ENCODE measurements at places on chromosomes 7 and 10. TPM values are rescaled to one million over a fixed set of nuclear protein-coding genes. Genes with fewer than 3 reads are reported as not detected.

AZGP1 gene
- not detected for total RNA-seq

AGK gene
- 48.5 TPM for total RNA-seq

CLDN3 gene
- not detected for total RNA-seq

RET gene
- total RNA-seq = 0.67 TPM

CAV1 gene
- 0.25 TPM for total RNA-seq

- H3K4me3 ChIP-seq = peak overlapping the region; percentile 98
- H3K27me3 ChIP-seq = no peaks in the 10 kb centered on the region
- peaks cover 6% of the 10 kb centered on the region for H3K36me3 ChIP-seq
- H3K4me1 ChIP-seq = peaks cover 87% of the 10 kb centered on the region
These were observed 1.5 kb upstream of the WDR37 start for GRCh38 chr10:1054684-1055083.

- no peaks in the 10 kb centered on the region for H3K4me1 ChIP-seq
- no peak for DNase-seq
- H3K36me3 ChIP-seq = no peaks in the 10 kb centered on the region
- H3K27me3 ChIP-seq = no peaks in the 10 kb centered on the region
These were observed 224.5 kb downstream of the LRMDA start for GRCh38 chr10:75655791-75656451.

DNA sequence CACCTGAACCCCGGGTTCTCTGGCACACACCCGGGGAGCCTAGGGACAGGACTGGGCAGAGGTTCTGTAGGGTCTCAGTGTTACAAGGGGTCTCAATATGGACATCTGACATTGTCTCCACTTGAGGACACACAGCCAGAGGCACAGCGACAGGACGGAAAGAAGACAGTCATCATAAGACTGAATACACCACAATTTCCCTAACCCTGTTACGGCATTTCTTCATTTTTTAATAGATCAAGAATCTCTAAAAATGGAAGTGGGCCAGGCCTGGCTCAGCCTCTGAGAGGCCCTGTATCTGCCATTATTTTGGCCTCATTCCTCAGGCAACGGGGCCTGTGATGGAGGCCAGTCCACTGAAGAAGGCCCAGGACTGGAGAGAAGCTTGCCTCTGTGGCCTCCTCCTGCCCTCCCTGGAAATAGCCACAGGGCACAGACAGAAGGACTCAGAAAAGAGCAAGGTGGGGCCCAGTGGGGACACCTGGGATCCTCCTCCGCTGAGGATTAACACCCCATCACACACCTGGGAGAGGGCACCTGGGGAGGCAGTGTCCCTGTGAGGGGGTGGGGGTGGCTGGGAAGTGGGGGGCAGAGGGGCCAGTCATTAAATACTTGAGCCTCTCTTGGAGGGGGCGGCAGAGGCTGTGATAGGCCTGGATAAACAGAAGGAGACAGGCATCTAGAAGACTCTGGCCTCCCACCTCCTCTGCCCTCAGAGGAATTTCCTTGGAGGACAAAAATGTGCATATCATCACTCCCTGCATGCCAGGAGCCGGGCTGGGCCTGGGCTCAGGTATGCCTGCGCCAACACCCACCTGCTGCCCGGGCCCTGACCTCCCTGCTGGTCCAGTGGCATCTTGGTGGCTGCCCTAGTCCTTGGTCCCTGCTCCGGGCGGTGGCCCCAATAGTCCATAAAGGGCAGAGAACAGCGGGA lies 8.0 kb downstream of the SPOCK2 start:
- H3K4me3 ChIP-seq = peak overlapping the region; percentile 74
- H3K27me3 ChIP-seq = no peaks in the 10 kb centered on the region
- peak overlapping the region; percentile 95 for H3K27ac ChIP-seq
- H3K36me3 ChIP-seq = peaks cover 20% of the 10 kb centered on the region
- H3K4me1 ChIP-seq = peaks cover 97% of the 10 kb centered on the region

DNA sequence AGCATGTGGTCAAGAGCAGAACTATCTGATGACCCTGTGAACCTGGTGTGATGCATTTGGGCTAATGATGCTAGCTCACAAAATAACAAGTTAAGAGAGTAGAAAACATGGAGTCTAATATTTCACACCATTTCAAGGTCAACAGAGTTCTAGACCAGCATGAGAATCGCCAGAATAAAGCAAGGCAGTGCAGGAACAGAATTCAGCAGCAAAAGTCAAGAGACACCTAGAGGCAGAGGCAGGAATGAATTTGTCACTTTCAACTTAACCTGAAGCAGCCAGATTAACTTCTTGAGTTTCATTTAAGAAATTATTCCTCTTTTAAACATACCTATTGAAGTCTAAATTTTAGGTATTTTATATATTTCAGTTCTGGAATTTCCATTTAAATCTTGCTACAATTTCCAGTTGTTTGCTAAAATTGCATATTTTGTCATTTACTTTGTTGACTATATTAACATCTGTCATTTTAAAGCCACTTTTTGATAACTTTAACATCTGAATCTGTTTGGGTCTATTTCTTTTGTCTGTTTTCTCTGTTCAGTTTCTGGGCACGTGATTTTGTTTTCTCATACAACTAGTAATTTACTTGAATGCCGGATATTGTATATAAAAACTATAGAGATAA lies 44.2 kb upstream of the PRSS58 start:
- no peak overlapping the region for H3K27ac ChIP-seq
- peaks cover 31% of the 10 kb centered on the region for H3K27me3 ChIP-seq
- peaks cover 32% of the 10 kb centered on the region for H3K4me1 ChIP-seq
- no peak overlapping the region for H3K4me3 ChIP-seq

DNA sequence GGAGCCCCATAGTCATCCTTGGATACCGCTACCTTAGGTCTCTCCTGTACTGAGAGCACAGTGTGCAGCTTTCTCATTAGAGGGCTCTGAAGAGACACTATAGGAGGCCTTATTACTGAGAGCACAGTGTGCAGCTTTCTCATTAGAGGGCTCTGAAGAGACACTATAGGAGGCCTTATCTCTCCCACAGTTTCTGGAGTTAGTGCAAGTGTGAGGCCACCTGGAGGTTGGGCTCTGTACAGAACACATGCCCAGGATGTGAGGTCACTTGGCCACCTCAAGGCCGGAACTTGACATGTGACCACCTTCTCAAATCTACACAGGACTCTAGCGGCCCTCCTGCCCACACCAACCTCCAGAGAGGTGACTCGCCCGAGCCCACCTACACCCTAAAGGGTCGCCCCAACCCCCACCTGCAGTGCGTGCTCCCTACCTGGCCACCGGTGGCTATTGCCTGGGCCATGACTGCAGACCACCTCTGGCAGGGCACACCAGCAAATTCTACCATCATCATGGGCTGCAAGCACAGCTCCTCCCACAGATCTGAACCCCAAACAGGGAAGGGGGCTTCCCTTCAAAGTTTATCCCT lies 24.6 kb downstream of the FRMPD2 start:
- no peak overlapping the region for H3K27ac ChIP-seq
- H3K36me3 ChIP-seq = no peaks in the 10 kb centered on the region
- H3K27me3 ChIP-seq = no peaks in the 10 kb centered on the region
- no peaks in the 10 kb centered on the region for H3K4me1 ChIP-seq
- no peak for DNase-seq

DNA sequence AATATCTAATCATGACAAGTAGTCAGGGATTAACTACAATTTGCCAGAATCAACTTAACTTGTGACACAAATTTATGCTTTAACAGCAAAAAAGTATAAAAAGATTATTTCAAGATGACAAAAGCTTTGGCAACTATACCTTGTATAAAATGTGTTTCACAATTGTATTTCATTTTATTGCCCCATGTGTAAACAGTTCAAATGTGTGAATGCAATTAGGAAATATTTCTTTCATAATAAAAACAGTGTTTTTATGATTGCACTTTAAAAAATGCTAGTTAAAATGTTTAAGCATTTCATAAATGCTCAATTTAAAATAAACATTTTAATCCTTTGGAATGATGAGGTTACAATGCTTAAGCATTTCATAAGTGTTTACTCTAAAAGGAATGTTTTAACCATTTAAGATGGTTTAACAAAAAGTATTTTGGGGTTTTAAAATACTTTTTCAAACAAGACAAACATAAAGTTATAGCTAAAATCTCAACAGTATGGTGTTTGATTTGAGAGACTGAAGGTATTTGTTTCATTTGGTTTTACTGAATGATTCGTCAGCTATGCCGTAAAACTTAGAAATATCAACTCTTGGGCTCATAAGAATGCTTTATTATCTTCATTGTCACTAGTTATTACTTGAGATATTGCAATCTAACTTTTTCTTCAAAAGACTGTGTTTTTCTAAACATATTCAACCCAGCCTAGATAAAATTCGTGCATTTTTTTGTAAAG lies 50.1 kb downstream of the SFTPD start:
- DNase-seq = no peak
- H3K36me3 ChIP-seq = no peaks in the 10 kb centered on the region
- H3K27me3 ChIP-seq = peaks cover 35% of the 10 kb centered on the region
- no peak overlapping the region for H3K27ac ChIP-seq
- no peak overlapping the region for H3K4me3 ChIP-seq

DNA sequence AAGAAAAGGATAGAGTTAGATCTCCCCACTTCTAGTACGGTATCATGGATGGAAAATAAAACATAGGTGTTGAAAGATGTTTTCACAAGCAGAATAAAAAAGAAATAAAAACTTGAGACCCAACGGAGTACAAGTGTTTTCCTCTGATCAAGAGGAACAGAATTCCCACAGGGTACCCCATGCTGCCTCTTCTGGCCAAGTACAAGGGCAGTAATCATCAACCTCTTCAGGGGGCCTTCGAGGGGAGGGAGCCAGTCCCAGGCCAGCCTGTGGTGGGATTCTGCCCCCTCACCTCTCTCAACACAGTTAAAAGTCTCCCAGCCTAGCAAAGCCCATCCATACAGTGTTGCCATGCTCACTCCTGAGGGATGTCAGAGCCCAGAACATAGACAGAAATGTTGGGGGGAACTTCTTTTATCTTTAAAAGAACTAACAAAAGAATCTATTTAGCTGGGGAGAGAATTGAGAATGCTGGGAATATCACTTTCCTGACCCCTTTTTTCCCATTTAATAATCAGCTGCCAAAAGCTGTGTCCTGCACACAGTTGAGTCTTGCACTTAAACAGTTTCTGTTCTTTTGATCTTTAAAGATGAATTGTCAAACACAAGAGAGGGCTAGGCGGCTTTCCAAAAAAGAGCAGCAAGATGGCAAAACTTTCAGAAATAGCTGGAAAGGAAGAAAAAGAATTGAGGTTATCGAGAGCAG lies 101.7 kb downstream of the PTN start:
- no peaks in the 10 kb centered on the region for H3K27me3 ChIP-seq
- no peaks in the 10 kb centered on the region for H3K36me3 ChIP-seq
- no peak for DNase-seq
- H3K4me3 ChIP-seq = no peak overlapping the region
- no peak overlapping the region for H3K27ac ChIP-seq

DNA sequence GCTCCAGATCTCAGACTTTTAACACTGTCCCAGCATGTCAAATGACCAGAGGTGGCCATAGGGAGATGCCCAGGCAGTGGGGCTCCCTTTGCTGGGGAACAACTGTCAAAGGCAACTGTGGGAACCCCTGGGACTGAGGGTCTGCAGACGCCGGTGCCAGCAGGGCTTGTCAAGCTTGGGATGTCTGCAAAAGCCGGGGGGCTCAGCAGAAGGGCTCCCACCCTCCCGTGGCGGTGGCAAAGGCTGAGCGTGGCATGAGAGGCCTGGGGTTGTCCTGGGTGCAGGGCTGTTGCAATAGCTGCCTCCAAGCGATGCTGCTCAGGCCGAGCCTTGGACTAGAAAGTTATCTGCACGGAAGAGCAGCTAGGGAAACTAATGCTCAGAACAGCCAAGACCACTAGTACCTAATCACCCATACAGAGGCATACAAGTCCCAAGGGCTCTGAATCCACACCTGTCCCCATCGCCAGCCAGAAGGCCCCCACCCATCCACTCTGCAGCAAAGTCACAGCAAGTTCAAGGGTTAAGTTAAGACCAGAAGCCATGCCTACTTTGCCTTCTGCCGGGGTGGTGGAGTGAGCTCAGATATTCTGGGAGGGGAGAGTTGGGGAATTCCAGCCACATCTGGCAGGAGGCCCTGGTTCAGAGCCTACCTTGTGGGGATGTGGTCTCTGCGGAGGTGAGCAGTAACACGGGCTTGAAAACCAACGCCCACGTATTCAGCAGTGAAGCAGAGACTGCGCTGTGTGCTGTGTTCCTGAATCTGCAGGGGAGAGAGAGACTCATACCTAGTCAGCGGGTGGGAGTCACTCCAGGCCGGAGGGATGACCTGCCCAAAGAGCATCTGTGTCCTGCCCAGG lies 4.6 kb downstream of the SH2B2 start:
- peak overlapping the region; percentile 61 for H3K4me3 ChIP-seq
- DNase-seq = peak; percentile 62
- no peaks in the 10 kb centered on the region for H3K27me3 ChIP-seq
- no peak overlapping the region for H3K27ac ChIP-seq

GRCh38 chr7:15834446-15834845 lies 148.0 kb upstream of the MEOX2 start:
- no peak overlapping the region for H3K27ac ChIP-seq
- no peak overlapping the region for H3K4me3 ChIP-seq
- H3K4me1 ChIP-seq = no peaks in the 10 kb centered on the region
- DNase-seq = no peak
- no peaks in the 10 kb centered on the region for H3K36me3 ChIP-seq
